ENCODE measurements at places on chromosomes 1 and 21.

DNA sequence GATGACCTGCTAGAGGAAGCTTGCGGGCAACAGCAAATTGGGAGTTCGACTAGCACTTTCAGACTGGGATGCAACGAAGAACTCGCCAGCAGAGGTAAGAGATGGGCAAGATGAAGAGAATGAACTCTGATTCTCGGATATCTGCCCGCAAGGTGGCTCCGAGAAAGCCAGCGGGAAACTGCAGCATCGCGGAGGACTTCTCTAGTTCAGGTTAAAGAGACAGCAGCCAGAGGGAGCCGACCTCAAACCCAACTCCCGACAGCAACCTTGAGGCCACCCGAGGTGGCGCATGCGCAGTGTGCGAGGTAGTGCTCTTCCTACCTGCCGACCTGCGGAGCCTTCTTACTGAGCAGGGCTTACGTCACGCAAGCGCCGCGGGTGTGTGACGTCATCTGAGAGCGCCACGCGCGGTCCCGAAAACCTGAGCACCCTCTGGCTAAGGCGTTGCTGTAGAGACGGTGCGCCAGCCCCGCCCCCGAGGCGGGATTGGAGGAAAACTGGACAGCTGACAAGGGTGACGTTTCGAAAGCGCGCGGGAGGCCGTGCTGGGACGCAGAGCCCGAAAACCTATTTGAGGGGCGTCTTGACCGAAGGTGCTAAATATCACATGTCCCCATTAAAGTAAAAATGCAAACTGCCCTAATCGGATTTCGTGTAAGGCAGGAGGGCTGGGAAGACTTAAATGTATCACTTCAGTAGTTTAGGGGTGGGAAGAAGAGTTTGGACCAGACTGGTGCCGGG, 110.5 kb upstream of the SLC25A33 start:
- peak; percentile 92 for DNase-seq

DNA sequence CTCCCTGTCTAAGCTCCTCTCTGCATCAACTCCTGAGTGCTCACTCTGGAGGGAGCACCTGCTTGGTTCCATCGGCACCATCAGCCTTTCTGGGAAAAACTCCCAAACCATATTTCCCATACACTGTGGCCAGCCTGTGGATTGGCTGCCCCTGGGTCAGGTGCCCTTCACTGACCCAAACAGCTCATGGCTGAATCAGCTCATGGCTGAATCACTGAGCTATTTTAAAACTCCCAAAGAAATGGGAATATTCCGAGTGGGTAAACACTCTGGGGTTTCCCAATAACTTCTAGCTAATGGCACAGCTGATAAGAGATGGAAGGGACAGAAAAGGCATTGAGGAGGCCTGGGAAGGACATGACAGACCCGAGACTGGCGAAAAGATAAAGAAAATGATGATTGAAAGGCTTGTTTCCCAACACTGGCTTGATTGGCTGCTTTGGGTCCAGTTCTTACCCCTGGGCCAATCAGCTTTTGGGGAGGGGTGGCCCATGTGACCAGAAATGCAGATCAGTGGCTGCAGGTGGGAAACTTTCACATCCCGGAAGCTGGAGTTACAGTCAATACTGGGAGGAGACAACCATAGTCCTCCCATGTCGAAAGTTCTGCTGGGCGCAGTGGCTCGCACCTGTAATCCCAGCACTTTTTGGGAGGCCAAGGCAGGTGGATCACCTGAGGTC, 37.3 kb upstream of the KAZN start:
- no peak for DNase-seq

DNA sequence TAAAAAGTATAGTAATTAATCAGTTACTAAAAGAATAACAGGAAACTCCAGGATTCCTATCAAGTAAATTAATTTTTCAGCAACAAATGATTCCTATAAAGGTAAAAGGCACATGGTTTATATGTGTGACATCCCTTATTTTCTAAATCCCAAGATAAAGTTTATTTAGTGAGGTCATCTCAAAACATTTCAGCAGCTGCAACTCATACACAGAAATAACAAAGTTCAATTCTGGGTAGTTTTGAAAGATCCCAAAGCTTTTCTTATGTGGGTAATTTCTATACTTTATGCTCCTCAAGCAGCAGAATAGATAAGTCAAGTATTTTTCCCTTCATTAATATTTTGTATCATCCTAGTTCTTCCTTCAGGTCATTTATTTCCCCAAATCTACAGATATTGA, 117.7 kb downstream of the EIF4G3 start:
- no peak for DNase-seq

DNA sequence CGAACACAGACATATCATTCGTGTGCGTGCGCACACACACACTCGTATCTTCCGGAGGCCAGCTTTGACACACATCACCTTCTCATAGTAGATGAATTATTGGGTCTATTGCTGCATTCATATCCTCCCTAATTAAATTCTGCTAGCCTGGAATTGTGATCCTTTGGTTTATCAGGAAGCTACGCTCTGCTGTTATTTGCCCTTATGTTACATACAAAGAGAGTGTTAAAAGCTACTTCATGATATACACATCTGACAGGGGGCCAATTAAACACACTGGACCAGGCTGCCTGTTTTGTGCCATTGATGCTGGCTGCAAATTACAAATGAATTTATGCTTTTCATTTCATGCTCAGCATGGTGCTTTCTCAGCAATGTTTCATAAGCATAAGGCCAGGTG, 252.0 kb downstream of the RHOU start:
- DNase-seq = no peak

- no peak for DNase-seq
Measured at GRCh38 chr1:244204004-244204403, 152.9 kb downstream of the ZBTB18 start.

GRCh38 chr1:18938008-18938706, 18.3 kb downstream of the IFFO2 start:
- no peak for DNase-seq

DNA sequence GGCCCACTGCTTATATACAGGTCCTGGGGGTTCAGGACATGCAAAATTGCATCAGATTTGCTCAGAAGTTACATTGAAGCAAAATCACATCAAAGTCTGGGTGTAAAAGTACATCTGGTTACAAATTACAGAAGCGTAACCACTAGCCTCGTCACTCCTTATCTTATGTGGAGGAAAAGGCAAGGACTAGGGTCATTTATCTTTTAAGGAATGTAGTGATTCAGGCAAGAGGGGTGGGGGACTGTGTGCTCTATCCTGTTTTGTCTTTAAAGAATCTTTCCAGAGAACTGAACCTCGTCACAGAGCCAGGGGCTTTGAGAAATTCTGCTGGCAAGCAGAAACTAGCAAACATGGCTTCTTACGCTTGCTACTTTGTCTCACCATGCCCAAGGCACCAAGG, 61.1 kb upstream of the RAB4A start:
- DNase-seq = no peak

- no peak for DNase-seq
Measured at GRCh38 chr1:36070349-36070748, 13.5 kb upstream of the TEKT2 start.

DNA sequence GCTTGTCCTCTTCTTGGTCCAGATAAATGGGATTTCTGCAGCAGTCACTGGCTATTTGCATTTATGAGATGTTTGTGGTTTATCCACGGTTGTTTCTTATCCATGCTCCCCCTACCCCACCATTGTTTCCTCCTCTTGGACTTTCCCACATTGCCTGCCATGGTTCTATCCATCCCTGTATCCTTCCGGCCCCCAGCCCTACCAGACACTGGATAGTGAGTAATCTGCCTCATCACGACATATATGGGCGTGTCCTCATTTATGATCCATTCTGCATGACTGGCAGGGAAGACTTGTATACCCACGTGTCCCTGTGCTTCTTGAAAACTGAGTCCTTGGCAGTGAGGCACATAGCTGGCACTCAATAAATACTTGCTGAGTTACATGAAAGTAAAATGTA, 40.1 kb downstream of the CACNA1S start:
- no peak for DNase-seq

DNA sequence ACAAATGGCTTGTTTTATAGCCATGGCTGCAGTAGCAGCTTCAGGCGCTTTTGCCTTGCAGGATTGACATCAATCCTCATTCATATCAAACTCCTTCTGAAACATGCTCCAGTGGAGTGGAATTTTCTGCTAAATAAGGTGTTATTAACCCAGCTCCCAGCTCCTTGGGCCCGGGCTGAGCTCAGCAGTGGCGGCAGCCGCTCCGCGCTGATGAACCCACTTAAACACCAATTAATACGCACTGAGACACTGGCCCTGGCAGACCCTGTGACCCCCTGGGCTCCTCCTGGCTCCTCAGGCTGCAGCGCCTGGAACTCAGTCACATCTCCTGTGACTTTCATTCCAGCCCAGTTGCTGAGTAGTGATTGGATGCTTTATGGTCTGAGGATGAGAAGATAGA, 137.4 kb upstream of the GRIK3 start:
- no peak for DNase-seq

GRCh38 chr1:104699433-104699832, 949.7 kb downstream of the AMY1C start:
- no peak for DNase-seq

GRCh38 chr1:198201956-198202784, 45.4 kb downstream of the NEK7 start:
- no peak for DNase-seq

GRCh38 chr1:67528141-67528540, 97.9 kb upstream of the SERBP1 start:
- DNase-seq = no peak

GRCh38 chr1:66360285-66360724, 173.6 kb upstream of the SGIP1 start:
- no peak for DNase-seq

GRCh38 chr1:85847356-85847755, 139.1 kb upstream of the ZNHIT6 start:
- no peak for DNase-seq

DNA sequence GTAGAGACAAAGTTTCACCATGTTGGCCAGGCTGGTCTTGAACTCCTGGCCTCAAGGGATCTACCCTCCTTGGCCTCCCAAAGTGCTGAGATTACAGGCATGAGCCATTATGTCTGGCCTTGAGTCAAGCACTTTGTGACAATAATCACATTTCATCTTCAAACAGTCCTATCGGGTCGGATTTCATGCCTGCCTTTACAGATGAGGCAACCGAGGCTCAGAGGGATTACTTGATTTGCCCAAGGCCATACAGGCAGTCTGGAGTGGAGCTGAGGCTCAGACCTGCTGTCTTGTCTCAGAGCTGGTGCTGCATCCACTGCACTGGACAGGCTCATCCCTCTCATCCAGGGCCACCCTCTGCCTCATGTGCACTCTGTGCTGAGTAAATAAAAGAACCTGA, 26.6 kb downstream of the FAM151A start:
- no peak for DNase-seq

DNA sequence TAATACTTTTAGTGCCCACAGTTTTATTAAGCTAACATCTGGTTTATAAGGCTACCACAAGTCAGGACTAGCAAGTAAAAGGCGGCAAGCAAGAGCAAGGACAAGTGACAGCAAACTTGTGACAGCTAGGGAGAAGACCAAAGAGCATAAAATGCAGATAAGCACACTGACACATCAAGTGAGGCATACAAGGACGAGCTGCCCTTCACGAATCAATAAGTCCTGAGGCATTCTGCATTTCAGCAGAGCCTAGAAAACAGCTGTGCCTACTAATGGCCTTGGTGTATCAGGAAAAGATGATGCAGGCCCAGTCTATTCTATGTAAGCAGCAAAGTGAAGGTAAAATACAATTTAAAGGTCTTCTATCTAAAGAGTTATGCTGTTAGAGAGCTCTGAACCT, 74.8 kb downstream of the KRTAP19-8 start:
- no peak for DNase-seq

DNA sequence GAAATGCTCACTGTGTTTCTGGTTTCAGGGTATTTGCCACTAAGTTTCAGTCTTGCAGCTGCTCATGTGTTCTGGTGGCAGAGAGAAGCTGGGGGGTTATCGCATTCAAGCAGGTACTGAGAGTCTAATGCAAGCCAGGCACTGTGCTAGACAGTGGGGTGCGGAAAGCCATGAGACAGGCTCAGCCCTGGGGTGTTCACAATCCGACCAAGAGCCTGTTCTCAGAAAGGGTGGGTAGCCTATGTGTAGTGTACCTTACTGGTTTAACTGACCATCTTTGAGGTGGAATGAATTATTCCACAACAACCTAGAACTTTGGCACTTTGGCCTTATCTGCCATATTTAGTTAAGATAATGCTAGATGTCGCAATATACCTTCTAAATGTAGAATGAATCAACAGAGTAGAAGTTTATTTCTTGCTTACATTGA, 55.3 kb upstream of the ROR1 start:
- DNase-seq = no peak

- no peak for DNase-seq
Measured at GRCh38 chr21:27085387-27085786, 118.5 kb upstream of the ADAMTS5 start.

DNA sequence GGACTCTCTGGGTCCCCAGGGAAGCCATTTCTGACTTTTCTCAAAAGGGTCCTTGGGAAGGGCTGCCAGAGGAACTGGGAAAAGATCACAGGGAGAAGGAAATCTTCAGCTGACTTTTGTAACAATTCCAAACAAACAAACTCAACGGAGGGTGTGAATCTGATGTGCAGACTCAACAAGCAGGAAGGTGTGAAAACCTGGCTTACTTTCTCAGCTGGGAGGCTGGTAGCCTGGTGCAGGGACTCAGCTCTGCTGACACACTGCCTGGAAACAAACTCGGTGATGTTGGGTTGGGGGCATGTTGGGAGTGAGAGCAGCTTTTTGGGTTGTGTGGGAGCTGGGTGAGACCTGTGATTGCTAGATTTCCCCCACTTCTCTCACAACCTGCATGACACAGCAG, 10.2 kb upstream of the HSD3B2 start:
- no peak for DNase-seq

DNA sequence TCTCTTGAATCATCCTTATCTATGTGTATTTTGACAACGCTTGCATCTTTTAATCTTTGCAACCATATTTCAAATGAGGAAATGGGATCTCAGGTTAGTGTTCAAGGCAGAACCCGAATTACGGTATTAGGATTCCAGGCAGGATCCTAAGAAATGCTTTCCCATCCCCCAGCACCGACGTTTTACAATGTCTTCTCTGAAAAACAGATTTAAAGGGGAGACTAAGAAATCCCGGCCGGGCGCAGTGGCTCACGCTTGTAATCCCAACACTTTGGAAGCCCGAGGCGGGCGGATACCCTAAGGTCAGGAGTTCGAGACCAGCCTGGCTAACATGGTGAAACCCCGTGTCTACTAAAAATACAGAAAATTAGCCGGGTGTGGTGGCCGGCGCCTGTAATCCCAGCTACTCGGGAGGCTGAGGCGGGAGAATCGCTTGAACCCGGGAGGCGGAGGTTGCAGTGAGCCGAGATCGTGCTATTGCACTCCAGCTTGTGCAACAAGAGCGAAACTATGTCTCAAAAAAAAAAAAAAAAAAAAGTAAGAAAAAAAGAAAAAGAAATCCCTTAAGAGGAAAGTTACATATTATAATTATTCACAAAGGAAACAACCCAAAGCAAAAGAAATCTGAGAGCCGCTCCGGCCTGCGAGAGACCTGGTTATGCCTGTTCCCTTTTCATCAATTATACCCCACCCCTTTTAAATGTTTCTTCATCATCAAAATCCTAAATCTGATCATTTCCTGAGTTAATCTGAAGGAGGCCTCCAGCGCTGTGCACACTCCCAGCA, 801 bp upstream of the GORAB start:
- no peak for DNase-seq

GRCh38 chr1:67043366-67043765, 10.6 kb downstream of the SLC35D1 start:
- DNase-seq = no peak

GRCh38 chr1:13819642-13820041, 119.7 kb downstream of the PRDM2 start:
- DNase-seq = no peak
